ENCODE measurements at places on chromosomes 1 and 21.
A peak's percentile ranks its signal among the peaks of the same experiment; 100 is the strongest.

DNA sequence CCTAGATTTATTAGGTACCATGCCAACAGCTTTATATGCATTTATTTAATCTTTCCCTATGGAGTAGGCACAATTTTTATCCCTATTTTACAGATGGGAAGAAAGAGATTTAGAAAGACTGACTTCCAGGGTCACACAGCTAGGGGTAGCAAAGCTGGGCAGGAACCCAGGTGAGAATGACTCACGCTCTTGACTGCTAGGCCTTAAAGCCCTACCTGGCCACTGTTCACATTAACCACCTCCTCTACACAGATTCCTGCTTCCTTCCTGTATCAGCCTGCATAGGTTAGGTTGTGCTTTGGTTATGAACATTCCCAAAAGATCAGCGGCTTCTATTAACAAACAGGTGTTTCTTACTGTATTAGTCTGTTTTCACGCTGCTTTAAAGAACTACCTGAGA lies 53.2 kb downstream of the DNAJC6 start:
- H3K36me3 ChIP-seq, result no peaks in the 10 kb centered on the region
- DNase-seq, result no peak
- no peaks in the 10 kb centered on the region for H3K27me3 ChIP-seq
- no peak overlapping the region for H3K27ac ChIP-seq

DNA sequence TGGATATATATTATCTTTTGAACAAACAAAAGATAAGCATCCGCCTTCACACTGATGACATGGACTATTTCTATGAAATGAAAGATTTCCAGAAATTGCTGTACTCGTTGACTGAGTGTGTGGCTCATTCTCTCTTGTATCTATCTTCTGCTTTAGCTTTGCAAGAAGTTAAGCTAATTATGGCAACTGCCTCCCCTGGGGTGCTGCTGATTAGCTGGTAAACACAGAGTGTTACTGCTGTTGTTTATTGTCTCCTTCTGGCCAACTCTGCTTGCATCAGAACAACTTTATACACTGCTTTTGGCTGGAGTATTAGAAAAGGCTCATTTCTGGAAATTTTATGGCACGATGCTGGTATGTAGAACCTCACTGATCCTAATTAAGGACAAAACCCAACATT lies 95.6 kb upstream of the SNX7 start:
- no peak for DNase-seq
- no peaks in the 10 kb centered on the region for H3K4me1 ChIP-seq
- no peak overlapping the region for H3K4me3 ChIP-seq
- no peaks in the 10 kb centered on the region for H3K36me3 ChIP-seq
- no peak overlapping the region for H3K27ac ChIP-seq

DNA sequence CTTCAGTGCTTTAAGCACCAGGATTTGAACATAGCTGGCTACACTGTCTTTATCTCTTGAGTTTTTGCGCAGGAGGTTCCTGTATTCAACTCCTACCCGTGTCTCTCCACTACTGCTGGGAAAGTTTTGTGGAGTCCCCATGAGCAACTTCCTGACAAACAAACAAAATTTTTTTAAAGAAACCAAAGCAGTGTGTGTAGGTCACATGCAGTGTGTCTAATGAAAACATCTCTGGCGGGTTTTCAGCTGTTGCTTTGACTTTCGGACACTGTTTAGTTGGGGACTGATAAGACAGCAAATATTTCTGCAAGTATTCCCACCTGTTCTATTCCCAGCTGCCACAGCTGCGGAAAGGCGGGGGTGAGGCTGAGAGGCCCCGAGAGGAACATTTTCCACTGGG lies 2.0 kb downstream of the PSEN2 start:
- no peaks in the 10 kb centered on the region for H3K27me3 ChIP-seq
- no peak overlapping the region for H3K4me3 ChIP-seq
- no peak for DNase-seq
- peaks cover 21% of the 10 kb centered on the region for H3K4me1 ChIP-seq
- peaks cover 6% of the 10 kb centered on the region for H3K36me3 ChIP-seq

DNA sequence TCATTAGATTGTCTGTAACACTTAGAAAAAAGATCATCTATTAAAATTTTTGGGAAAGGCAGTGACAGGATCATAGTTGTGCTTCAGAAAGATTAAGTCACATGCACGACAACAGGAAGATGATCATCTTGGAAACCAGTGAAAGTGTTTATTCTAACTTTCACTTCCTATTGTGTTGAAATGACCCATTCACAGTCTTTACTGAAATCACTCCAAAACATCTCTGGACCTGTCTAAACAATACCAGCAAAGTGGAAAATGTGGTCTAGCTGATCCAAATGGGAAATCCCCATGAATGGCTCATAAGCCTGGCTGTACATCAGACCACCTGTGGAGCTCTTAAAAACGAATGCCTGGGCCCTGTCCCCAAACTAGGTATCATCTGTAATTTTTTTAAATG lies 111.1 kb upstream of the ETV3 start:
- no peak overlapping the region for H3K27ac ChIP-seq
- H3K4me1 ChIP-seq, result no peaks in the 10 kb centered on the region
- no peak for DNase-seq
- H3K27me3 ChIP-seq, result peaks cover 87% of the 10 kb centered on the region
- H3K4me3 ChIP-seq, result no peak overlapping the region
- no peaks in the 10 kb centered on the region for H3K36me3 ChIP-seq

DNA sequence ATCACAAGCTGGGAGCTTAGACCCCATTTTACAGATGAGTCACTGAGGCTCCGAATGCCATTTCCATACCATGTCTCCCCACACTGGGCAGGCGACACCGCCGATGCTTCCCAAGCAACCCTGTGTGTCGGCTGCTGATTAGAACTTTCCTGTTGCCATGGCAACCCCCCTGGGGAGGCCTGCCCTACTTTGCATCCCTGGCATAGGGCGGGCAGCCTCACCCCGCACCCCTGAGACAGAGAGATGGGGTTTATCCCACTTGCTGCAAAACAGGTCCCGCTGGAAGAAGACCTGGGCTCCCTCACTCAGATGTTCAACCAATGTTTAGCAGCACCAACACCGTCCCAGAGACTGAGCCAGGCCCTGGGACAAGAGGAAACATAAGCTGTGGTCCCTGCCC lies 81.5 kb downstream of the CAMK2N1 start:
- H3K27ac ChIP-seq, result no peak overlapping the region
- H3K27me3 ChIP-seq, result peaks cover 76% of the 10 kb centered on the region
- H3K4me1 ChIP-seq, result no peaks in the 10 kb centered on the region
- no peak for DNase-seq

GRCh38 chr1:162248854-162249535 lies 127.7 kb downstream of the SPATA46 start:
- peaks cover 9% of the 10 kb centered on the region for H3K27me3 ChIP-seq
- H3K4me3 ChIP-seq, result no peak overlapping the region
- H3K27ac ChIP-seq, result no peak overlapping the region
- H3K4me1 ChIP-seq, result no peaks in the 10 kb centered on the region

DNA sequence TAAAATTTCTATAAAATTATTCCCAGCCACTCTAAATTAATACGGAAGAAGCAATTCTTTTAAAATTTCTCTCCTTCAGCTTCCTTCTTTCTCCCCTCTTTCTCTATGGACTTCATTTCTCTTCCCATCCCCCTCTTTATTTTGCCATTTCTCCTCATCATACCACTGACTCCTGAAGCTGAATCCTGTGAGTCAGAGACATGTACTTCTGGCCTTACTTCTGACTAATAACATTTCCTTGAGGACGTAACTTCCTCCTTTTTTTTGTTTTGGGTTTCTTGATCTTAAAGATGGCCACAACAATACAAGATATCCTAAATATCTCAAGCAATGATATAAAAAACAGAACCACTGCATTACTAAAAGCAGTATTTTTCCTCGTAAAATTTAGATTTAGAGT lies 63.6 kb upstream of the DENND1B start:
- H3K27ac ChIP-seq, result no peak overlapping the region
- no peaks in the 10 kb centered on the region for H3K36me3 ChIP-seq
- H3K4me1 ChIP-seq, result no peaks in the 10 kb centered on the region
- H3K27me3 ChIP-seq, result no peaks in the 10 kb centered on the region
- H3K4me3 ChIP-seq, result no peak overlapping the region
- DNase-seq, result no peak

DNA sequence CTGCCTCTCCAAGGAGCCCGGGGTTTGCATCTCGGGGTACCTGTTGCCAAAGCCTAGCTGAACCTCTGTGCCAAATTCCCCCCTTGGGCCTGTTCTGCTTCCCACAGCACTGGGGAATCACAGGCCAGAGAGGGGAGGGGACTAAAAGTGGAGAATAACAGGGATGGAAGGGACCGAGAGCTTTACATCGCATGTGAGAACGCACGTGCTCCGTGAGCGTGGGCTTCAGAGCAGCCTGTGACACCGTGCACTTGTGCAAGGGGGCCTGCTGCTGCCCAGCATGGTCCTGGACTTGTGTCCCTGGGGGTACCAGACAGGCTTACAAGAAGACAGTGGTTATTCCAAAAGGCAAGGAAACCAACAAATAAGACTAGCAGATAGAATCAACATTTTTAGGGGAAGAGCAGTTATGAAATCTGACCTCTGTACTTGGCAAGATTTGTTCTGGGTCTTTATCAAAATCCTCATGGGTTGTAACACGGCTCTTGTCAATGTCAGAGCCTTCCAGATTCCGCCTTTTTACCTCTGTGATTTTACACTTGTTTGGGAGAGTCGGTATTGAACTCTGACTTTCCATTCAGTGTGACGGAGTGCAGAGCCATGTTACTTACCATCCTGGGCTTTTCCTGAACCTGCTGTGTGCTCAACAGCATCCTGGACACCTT lies 36.2 kb upstream of the TNFRSF1B start:
- H3K4me1 ChIP-seq, result peaks cover 31% of the 10 kb centered on the region
- H3K4me3 ChIP-seq, result no peak overlapping the region
- no peaks in the 10 kb centered on the region for H3K36me3 ChIP-seq
- H3K27me3 ChIP-seq, result no peaks in the 10 kb centered on the region
- no peak overlapping the region for H3K27ac ChIP-seq
- no peak for DNase-seq

- no peak for DNase-seq
- peaks cover 1% of the 10 kb centered on the region for H3K36me3 ChIP-seq
- no peak overlapping the region for H3K4me3 ChIP-seq
- no peaks in the 10 kb centered on the region for H3K4me1 ChIP-seq
Measured at GRCh38 chr1:67632356-67632755, 52.6 kb upstream of the GADD45A start.

GRCh38 chr1:7705048-7705907 lies 65.8 kb upstream of the VAMP3 start:
- H3K4me3 ChIP-seq, result peak overlapping the region; percentile 80
- no peak for DNase-seq
- H3K4me1 ChIP-seq, result no peaks in the 10 kb centered on the region
- H3K27me3 ChIP-seq, result peaks cover 80% of the 10 kb centered on the region
- peaks cover 4% of the 10 kb centered on the region for H3K36me3 ChIP-seq

DNA sequence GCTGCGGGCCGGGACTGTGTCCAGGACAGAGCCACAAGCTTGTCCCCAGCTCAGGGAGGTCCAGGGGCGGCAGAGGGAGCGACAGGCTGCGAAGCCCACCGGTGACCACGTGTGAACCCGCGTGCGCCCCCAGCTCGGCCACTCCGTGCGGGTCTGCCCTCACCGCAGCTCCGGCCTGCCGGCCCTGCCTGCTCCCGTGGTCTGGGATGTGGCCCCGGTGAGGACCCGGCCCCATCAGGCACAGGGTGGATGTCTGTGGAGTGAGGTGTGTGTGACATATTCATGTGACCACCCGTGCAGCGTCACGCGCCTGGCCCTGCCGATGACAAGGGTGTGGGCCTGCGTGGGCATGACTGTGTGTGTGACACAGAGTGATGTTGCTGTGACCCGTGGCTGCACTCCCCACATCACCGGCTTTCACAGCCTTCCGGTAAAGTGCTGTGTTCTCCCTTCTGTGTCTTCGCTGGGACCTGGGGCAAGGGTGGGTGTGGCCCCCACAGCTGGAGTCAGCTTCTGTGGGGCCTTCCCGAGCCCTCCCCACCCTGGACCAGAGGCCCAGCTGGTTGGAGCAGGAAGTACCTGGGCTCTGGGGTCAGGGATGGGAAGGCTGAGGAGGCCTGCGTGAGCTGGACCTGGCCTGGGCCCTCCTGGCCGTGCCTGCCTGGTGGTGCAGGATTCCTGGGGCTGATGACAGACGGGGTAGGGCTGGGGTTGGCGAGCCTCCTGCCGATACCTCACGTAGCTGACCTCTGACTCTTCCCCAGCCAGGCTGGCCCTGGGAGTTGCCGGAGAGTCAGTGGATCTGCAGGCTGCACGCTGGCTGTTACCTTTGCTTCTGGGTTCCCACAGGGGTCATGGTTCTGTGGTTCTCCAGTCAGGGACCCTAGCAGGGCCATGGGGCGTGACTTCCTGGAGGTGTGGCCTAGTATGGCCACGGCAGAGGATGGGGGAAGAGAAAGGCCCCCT lies 4.1 kb downstream of the RNF223 start:
- H3K4me1 ChIP-seq, result peaks cover 4% of the 10 kb centered on the region
- H3K27me3 ChIP-seq, result peaks cover 8% of the 10 kb centered on the region
- no peak for DNase-seq
- H3K36me3 ChIP-seq, result peaks cover 6% of the 10 kb centered on the region

GRCh38 chr21:45511661-45512431 lies 30.4 kb downstream of the SLC19A1 start:
- H3K27ac ChIP-seq, result no peak overlapping the region
- no peak overlapping the region for H3K4me3 ChIP-seq
- no peaks in the 10 kb centered on the region for H3K27me3 ChIP-seq
- no peaks in the 10 kb centered on the region for H3K36me3 ChIP-seq
- no peaks in the 10 kb centered on the region for H3K4me1 ChIP-seq

DNA sequence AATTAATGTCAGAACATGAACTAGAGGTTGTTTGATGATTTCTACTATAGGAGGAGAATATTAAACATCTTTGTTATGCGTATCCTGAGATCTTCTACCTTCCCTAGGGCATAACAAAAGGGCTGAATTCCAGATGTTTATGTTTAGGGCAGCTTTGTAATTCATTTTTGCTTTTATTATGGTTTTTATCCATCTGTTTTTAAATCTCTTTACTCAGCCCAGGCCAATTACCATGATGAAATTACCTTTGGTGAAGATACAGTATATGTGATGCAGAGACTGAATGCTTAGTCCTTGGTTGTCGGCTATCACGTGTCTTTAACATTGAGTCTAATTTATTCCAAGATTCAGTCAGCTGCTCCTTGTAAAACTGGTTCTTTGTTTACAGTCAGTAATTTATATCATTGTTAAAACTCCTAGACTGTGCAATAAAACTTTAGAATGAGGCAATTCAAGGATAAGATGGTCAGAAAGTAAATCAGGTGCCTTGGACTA lies 176.9 kb downstream of the CTH start:
- H3K36me3 ChIP-seq, result no peaks in the 10 kb centered on the region
- DNase-seq, result no peak
- H3K27me3 ChIP-seq, result no peaks in the 10 kb centered on the region
- no peak overlapping the region for H3K27ac ChIP-seq
- H3K4me1 ChIP-seq, result no peaks in the 10 kb centered on the region

GRCh38 chr21:45991606-45992300 lies 10.2 kb downstream of the COL6A1 start:
- no peaks in the 10 kb centered on the region for H3K36me3 ChIP-seq
- H3K4me3 ChIP-seq, result no peak overlapping the region
- no peaks in the 10 kb centered on the region for H3K27me3 ChIP-seq
- no peaks in the 10 kb centered on the region for H3K4me1 ChIP-seq

DNA sequence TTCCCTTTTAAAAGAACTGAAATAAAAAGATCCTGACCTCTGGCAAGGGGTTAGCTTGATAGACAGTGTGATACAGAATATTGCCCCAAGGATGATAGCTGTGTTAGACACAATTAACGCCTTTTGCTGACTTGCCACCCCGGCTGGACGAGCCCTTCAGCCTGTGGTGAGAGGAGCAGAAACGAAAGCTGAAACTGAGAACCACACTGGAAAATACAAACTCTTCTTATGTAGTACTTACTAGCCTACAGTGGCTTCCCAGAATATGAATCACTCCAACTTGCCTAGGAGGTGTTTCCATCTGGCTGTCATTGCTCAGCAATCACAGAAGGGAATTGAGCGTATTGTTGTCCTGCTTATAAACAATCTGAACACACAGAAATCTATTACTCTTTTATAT lies 22.9 kb downstream of the SAMSN1 start:
- peak; percentile 26 for DNase-seq
- H3K36me3 ChIP-seq, result peaks cover 6% of the 10 kb centered on the region
- H3K27me3 ChIP-seq, result no peaks in the 10 kb centered on the region
- peak overlapping the region; percentile 75 for H3K27ac ChIP-seq
